ENCODE measurements at places on chromosomes 2 and 18.
A peak's percentile ranks its signal among the peaks of the same experiment; 100 is the strongest.

DNA sequence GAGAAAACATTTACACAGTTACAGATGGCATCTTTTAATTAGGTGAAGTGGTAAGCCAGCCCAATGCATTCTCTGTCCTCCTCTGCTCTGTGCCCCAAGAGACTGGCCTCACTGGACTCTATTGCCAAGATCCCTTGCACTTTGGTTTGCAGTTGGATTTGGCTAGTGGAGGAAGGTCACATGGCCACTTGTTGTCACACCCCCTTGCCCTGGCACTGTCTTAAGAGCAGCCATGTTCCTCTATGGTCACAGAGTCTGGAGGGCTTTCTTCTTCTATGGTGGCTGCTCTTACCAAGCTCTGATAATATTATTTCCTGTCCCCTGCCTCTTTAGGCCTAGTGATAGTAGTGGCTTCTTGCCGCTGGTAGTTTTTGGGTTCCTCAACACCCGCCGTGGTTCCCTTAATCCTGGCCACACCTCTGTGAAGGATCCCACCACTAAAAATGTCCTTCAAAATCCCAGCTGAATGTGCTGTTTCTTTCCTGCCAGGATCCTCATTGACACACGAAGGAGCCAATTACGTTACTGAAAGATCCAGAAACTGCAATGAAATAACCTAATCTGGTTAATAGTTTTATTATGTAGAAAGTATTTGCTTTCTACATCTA is 111.1 kb downstream of the CDC42EP3 start:
- no peak for DNase-seq

DNA sequence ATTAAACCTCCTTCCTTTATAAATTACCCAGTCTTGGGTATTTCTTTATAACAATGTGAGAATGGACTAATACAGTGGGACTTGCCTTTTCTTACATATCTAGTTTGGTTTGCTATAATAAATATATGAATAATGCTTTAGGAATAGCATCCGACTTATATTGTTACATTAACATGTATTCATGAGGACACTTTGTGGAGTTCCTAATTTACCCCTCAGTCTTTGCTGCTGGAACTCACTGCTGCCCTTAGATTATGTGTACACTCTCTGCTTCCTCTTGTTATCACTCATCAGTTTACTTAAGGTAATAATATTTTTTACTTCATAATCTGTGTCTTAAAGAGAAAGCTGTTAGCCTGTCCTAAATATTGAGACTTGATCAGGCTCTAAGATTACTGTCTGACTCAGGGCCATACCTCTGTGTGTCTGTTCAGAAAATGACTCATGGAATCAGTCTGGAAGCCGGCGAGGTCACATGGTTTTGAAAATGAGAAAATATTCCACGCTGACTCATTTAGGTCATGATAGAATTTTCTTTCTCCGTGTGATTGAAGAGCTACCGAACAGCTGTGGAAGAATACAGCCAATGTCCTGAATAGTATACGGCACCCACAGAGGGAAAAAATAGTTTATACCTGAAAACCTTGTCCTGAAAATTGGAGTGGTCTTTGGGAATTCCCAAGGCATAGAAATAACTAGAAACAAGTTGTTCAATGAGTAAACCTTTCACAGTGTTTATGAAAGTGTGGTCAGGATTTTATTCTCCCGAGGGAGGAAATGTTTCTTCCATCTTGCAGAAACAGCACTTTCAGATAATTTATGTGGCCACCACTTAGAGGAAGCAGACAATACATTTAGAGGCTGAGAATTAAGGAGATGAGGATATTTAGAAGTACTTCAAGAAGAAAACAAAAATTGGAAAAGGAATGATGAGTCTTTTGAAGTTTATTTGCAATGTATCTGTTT is 156.4 kb downstream of the DSEL start:
- DNase-seq: no peak

- no peak for DNase-seq
Measured at GRCh38 chr2:47656715-47657600, 126.0 kb upstream of the MSH6 start.

- DNase-seq: no peak
Measured at GRCh38 chr2:186991766-186992417, 142.9 kb upstream of the ZSWIM2 start.

DNA sequence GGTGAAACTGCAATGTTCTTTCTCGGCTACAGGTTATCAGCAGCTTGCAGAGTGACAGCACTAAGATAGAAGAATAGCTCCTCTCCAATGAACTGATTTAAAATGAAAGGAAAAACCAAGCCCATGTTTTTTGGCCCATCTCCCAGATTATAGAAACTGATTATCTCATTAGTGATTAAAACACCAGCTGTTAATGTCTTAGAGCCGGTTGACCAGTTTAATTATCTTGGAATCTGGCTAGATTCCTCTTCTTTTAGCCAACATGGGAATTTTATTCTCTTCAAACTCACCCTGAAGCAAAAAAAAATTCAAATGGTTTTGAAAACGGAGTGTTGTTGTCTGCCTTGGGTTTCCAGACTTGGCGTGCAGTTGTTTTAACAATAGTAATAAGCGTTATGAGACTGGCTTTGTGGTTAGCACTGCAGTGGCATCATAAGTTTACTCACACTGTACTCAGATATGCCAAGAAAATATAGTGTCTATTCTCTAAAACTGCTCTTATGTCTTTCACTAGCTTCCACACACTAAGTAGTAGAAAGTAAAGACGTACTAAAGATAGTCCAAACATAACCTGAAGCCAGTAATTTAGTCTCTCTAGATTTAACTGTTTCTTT is 665.3 kb downstream of the STK39 start:
- DNase-seq: no peak

- DNase-seq: peak; percentile 8
Measured at GRCh38 chr2:68251855-68252399, 405 bp downstream of the PPP3R1 start.

GRCh38 chr2:218218268-218219185 is 1.5 kb downstream of the ARPC2 start:
- no peak for DNase-seq

- no peak for DNase-seq
Measured at GRCh38 chr2:44599130-44599529, 237.4 kb downstream of the CAMKMT start.

DNA sequence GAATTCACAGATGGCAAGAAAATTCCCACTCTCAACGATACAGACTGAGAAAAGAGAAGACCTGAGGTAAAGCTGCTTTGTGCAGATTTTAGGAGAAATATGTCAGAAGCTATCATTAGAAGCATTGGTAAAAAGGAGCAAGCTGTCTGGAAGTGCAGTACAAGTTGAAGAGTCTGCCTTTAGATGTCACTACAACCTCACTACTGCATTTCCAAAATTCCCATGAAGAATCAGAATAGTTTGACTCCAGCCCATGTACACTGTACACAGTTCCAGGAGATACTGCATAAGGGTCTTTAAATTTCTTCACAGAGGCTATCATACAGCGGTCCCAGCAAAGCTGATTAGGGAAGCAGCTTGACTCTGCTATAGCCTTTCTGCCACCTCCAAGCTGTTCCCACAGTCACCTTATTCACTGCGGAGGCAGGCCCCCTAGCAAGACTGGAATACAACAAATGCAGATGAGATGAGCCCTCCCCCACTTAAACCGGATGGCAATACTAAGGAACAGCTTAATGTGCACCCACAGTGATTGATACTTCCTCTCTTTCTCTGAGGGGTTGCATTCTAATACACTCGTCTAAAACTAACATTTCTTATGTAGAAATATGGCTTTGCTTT is 527.4 kb downstream of the TMEM182 start:
- DNase-seq: no peak

All from activated CD4-positive, CD25-positive, alpha-beta regulatory T cell treated with anti-CD3 and anti-CD28 coated beads, Interleukin-2, amount 50 U/mL, for 16 hours (primary cell).